ENCODE measurements at places on chromosomes 6 and 20.

GRCh38 chr6:14925699-14926026 is 320.2 kb upstream of the JARID2 start:
- DNase-seq = no peak

DNA sequence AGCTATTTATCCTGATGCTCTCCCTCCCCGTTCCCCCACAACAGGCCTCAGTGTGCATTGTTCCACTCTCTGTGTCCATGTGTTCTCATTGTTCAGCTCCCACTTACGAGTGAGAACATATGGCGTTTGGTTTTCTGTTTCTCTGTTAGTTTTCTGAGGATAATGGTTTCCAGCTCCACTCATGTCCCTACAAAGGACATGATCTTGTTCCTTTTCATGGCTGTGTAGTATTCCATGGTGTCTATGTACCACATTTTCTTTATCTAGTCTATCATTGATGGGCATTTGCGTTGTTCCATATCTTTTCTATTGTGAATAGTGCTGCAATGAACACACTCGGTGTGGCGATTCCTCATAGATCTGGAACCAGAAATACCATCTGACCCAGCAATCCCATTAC is 225.9 kb upstream of the CDH4 start:
- DNase-seq = no peak

DNA sequence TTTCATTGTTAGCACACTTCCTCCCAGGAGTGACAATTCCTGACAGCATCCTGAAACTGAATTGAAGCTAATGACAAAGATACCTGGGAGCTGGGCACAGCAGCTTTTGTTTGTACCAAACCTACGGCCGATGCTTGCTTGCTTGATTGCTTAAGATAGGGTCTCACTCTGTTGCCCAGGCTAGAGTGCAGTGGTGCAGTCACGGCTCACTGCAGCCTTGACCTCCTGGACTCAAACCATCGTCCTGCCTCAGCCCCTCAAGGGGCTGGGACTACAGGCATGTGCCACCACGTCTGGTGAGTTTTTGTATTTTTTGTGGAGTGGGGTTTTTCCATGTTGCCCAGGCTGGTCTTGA is 84.7 kb upstream of the SCP2D1 start:
- no peak for DNase-seq

DNA sequence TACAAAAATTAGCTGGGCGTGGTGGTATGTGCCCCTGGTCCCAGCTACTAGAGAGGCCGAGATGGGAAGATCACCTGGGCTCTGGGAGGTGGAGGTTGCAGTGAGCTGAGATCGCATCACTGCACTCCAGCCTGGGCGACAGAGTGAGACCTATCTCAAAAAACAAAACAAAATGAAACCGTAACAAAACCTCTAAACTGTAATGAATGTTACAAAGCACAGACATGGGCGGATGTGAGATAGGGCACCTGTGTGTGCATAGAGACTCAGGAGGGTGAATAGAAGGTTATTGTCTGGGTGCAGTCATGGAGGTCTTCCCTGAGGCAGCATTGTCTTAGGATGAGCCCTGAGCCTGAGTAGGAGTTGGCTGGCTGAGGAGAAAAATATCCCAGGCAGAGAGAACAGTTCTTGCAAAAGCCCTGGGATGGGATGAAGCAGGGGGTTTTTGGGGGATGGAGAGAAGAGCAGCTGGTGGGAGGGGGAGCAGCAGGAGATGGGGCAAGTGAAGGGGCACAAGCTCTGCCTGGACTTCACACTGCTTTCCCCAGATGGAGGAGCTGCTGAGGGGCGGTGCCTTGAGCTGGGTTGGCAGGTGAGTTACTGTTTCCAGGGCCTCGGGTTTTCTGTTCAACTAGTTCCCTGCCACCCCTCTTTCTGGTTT is 5.2 kb downstream of the BCAS4 start:
- no peak for DNase-seq

GRCh38 chr6:162733489-162733888 is 5.7 kb downstream of the PACRG start:
- DNase-seq = no peak

- no peak for DNase-seq
Measured at GRCh38 chr6:148448369-148449012, 105.9 kb downstream of the SASH1 start.

Data from activated CD4-positive, alpha-beta T cell treated with anti-CD3 and anti-CD28 coated beads for 24 hours (primary cell).